ENCODE measurements at places on chromosomes 2 and 18. TPM values are rescaled to one million over a fixed set of nuclear protein-coding genes. Genes with fewer than 3 reads are reported as not detected.

- no peak for DNase-seq
These were observed 125.9 kb downstream of the PKP4 start for GRCh38 chr2:158582670-158583069.

DNA sequence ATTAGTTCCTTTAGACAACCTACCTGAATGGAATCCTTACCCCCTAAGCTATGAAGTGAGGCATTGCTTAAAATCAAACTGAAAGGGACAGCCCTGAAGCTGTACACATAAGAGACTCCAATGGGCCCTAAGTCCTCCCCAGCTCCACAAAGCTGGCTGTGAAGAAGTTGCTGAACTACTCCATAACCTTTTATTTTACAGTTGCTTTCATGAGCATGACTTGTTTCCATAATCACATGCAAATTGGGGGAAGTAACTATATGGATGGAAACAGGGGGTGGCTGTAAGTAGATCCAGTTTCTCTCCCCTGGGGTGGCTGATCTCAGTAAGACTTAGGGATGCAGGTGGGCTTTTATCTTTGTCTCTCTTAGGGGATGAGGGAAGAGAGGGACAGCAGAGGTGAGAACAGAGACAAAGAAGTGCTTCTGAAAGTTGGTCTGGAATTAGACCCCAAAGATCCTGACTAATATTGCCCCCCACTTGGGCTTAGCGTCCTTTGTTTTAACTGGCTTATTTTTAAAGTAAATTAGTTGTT lies 5.5 kb downstream of the FZD5 start:
- DNase-seq = no peak

GRCh38 chr18:75210274-75211001 lies at the start of gene TSHZ1:
TSS of gene TSHZ1 (plus strand) at chr18:75210797. CDS start at chr18:75211877, 1,080 bp downstream.
- DNase-seq = no peak

GRCh38 chr2:119104414-119104813 lies 54.1 kb downstream of the C1QL2 start:
- no peak for DNase-seq

GRCh38 chr2:227703280-227703732 lies 14.5 kb downstream of the SLC19A3 start:
- no peak for DNase-seq

DNA sequence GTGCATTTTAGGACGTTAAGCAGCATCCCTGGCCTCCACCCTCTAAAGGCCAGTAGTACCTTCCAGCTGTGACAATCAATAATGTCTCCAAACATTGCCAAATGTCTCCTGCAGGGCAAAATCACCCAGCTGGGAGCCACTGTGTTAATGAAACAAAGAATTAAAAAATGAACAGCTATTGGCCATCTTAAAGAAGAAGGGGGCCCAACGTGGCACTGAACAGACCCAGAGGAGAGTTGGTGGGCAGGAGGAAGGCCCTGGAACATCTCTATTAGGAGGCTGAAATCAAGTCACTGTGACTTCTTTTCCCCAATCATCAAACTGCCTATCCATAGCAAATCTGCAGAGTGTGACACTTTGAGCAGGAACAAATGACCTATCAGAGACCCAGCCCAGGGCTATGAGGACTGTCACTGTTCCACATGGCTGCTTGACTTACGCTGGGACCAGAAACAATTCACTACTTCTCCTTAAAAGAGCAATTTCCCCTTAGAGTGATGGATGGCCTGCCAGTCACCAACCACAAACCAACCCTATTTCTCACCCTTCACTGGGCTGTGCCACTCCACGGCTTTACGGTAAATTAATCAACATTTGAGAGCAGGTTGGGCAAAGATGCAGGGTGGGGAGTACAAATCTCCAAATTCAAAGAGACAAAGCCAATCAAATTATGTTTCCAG lies 35.2 kb upstream of the TEX51 start:
- no peak for DNase-seq

- DNase-seq = no peak
These were observed 155.3 kb upstream of the PKDCC start for GRCh38 chr2:41892476-41892875.

DNA sequence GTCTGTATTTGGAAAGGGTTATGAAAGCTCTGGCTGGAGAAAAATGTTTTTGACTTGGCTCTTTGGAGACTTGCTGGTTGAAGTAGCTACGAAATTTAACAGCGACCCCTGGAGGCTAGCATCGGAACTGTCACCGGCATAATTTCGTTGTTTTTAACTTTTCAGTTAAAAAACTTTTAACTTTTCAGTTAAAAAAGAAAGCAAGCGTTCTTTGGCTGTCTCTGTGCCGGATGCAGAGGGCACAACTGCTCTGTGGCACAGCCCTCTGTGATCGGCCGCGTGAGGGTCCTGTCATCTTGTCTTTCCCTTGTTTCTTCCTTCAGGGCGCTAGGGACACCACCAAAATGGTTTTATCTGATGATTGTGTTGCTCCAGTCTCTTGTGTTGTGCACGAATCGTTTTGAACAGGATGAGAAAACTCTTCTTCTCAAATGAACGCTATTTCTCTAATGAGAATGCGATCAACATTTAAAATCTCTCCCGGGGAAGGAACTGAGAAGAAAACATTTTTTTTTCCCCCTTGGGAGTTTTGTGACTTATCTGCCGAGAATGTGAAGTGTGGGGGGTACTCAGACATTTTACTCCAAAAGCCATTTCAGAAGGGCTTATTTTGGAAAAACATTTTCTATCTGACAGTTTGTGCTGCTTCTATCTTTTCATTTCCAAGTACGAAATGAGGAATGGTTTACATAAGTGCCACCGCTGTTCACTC lies 57.1 kb downstream of the ADCYAP1 start:
- DNase-seq = no peak

GRCh38 chr2:217956586-217957457 lies 46.0 kb downstream of the TNS1 start:
- DNase-seq = no peak

DNA sequence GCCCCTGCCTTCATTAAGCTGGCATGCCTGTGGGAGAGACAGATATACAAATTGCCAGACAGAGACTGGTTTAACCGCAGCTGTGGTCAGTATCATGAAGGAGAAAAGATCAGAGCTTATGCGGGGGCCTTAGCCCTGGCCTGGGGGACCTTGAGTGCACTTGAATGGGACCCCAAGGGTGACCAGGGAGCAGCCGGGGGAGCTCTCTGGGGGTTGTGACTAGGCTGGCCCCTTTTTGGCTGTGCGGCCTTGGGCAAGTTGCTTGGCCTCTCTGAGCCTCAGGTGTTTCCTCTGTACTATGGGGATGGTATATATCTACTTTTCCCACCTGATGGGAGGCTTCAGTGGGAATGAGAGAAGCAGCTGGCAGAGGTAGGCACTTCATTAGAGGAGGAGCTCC lies 35.7 kb downstream of the INHBB start:
- no peak for DNase-seq

DNA sequence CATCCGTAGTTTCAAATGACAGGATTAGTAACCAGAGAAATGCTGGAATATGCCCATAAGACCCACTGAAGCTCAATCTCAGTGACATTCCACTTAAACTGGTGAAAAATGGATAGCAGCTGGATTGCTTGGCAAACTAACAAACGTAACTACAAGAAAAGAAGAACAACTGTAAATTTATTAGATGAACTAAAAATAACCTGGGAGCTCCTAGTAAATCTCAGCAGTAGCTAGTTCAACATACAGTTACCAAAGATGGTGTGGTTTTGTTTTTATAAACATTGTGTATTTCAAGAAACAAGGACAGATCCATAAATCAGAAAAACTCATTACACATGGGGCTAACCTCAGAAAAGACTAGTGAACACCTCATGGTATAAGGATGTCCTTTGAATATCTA lies 531.9 kb downstream of the XIRP2 start:
- no peak for DNase-seq

- DNase-seq = no peak
These were observed 54.4 kb downstream of the SLC4A3 start for GRCh38 chr2:219681694-219682300.

GRCh38 chr2:239790313-239790712 lies 234.8 kb downstream of the NDUFA10 start:
- no peak for DNase-seq

- DNase-seq = no peak
These were observed 9.5 kb downstream of the COPS7B start for GRCh38 chr2:231795525-231796327.

- DNase-seq = no peak
These were observed 98.1 kb upstream of the BCL2L11 start for GRCh38 chr2:111022633-111023032.

GRCh38 chr2:220664272-220665107 lies 907.6 kb downstream of the EPHA4 start:
- no peak for DNase-seq

- DNase-seq = no peak
These were observed 42.5 kb upstream of the ACADL start for GRCh38 chr2:210267698-210268097.

DNA sequence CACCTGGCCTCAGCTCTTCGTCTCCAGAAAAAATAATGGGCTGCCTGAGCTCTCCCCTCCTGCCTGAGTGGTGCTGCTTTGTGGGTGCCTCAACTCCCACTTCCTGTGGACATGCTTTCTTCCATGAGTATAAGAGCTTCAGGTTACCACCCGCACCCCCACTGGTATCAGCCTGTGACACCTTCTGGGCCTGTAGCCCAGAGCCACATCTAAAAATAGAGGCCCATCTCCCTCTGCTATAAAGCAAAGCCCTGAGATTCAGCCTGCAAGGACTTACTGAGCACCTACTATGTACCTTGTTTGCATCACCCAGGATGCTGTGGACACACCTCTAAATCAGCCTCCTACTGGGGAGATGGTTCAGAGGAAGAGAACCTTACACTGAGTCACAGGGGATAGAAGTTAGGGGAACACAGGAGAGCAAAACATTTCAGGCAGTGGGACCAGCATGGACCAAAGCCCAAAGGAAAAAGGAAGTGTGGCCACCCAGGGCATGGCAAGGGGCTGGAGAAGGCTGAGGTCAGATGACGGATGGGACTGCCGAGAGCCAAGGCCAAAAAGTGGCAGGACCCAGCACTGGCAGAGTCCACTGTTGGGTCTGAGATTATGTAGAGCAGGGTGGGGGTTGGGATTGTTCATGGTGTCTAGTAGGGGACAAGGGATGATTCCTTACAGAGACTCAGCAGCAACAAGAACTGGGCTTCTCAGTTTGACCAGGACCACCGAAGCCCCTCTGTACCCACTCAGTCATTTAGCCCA lies 123.7 kb upstream of the PPP1CB start:
- no peak for DNase-seq

- no peak for DNase-seq
These were observed 43.6 kb upstream of the IHH start for GRCh38 chr2:219104107-219105035.

DNA sequence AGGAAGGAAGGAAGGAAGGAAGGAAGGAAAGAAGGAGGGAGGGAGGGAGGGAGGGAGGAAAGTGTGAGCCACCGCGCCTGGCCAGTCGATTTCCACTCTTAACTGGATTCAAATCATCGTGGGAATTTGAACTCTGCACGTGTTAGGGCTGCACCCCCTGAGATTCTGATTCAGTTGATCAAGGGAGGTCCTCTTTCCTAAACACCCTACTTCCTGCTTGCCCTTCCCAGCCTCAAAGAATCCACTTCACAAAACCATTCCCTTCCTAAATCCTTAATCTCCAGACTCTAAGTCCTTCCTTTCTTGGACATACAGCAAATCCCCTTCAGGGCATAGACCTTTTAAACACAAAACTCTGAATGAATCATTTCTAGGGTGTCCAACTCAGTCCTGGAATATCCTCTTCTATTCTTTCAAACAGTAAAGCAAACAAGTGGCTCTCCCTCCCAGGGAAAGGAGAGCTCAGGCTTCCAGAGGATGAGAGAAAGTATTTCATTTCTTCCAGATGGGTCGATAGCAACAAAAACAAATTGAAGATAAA lies 68.2 kb upstream of the MBOAT2 start:
- no peak for DNase-seq

DNA sequence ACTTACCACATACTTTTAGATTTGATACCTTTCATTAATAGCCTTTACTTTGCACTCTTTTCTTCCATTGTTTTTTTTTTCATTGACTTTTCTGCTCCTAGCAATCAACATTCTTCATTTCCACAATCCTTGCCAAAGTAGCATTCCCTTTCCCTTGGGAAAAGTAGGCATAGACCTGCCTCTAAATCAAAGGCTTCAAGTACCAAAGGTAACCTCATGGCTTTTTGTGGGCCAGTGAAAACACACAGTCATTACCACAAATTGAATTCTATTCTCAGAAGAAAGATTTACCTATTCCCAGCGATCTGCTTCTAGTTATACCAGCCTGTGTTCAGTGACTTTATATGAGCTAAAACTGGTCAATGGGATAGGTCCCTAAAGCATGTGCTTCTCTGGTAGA lies 109.2 kb downstream of the SOCS6 start:
- DNase-seq = no peak

ZNF397 gene
- 27.1 TPM for total RNA-seq

UGT1A4 gene
- total RNA-seq = not detected

RIT2 gene
- not detected for total RNA-seq

SMCHD1 gene
- 101 TPM for total RNA-seq

UGT1A1 gene
- total RNA-seq = not detected

CRYGA gene
- total RNA-seq = not detected

EMILIN1 gene
- total RNA-seq = 37.4 TPM

NTSR2 gene
- not detected for total RNA-seq

STPG4 gene
- total RNA-seq = not detected

QPCT gene
- total RNA-seq = 1.9 TPM

PDE1A gene
- total RNA-seq = 7.9 TPM

MREG gene
- total RNA-seq = 3.1 TPM

CIDEA gene
- 500 TPM for total RNA-seq

Data from omental fat pad (tissue), 4 donors.